ENCODE measurements at places on chromosomes 3 and 15.

DNA sequence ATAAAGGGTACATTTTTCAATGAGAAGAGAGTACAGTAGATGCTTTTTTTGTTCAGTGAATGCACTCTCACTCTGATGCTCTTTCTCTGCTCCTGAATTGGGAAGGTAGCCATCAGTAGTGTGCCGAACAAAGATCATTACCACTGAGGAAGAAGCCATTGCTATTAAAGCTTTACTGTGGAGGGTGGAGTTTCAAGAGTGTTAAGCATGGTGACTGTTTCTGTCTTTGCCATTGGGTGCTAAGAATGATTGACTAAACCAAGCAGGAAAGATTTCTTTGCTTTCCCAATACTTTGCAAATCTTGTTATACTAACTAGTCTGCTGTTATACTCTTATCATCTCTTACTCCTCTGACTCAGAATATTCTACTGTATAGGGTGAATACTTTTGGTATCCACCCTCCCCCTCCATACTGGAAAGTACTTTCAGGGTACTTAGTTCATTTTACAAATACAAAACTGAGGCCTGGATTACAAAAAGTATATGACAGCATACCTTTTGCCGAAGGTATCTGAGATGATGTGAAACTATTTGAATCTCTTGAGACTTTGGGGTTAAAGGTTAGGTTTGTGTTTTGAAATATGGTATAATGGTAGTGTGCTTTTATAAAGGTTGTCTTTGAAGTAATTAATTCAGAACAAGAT, 1.7 kb downstream of the RAB11A start:
- no peak for DNase-seq

- no peak for DNase-seq
Observed at GRCh38 chr3:33826688-33827087, 28.3 kb downstream of the PDCD6IP start.

GRCh38 chr3:89617706-89618105, 510.3 kb downstream of the EPHA3 start:
- DNase-seq: no peak

GRCh38 chr15:63532307-63532744, 27.9 kb downstream of the USP3 start:
- no peak for DNase-seq

DNA sequence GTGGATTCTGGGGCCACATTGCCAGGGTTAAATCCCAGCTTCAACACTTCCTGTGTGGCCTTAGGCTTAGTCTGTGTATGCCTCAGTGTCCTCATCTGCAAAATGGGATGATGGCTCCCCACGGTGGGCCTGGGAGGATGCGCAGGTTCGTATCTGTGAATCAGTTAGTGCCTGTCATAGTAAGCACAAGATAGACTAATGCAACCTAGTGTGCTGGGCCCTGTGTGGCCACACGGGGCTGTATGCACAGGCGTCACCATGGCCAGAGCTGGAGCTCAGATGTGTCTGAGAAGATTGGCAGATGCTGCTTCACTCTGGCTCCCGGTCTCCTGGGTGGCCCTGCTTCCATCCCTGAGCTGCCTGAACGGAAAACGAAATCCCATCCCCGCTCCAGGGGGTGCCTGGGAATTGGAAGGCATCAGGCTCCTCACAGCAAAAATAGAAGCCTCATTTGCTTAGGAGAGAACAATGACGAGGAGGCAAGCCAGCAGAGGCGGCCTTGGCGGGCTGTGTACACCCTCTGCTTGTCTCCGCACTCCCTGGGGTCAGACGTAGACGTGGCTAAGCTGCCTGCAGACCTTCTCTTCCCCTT, 103.6 kb downstream of the APBA2 start:
- DNase-seq: no peak

DNA sequence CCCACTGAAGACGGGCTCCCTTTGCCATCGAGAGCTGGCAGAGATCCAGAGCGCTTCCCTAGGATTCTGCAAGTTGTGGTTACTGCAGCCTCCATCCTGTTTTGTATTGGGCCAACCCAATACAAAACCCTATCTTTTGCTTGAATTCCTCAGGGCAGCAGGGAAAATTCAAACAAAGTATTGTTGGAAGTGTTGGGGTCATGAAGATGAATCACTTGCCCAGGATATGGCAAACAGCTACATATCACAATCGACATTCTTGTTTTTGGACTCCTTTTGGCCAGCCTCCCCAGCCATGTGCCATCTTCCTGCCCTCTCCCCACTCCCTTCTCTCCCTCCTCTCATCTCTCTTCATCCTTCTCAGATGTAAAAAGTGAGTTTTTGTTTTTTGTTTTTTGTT, 100.0 kb upstream of the TRIM42 start:
- DNase-seq: no peak

DNA sequence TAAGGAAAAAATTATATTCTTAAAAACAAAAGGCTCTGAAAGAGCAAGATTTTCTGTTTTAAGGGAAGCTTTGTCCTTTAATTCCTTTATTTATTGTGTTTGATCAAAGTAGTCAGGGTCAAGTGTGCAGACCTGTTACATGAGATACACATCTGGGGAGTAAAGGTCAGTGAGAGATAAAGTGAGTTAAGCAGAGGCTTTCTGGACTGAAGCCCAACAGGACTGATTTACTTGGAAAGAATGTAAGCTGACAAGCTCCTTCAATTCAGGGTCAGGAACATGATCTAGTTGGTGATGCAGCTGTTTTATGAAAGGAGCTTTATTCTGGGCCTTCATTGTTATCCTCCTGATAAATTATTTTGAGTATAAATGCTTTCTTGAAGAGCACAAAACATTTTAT, 20.7 kb upstream of the OTOL1 start:
- DNase-seq: no peak

- no peak for DNase-seq
Observed at GRCh38 chr15:54289590-54290136, 311.4 kb downstream of the UNC13C start.
